Mesenteric fat pad (tissue), 1 donor: ENCODE measurements at places on chromosomes 1 and 21. TPM values are rescaled to one million over a fixed set of nuclear protein-coding genes. Genes with fewer than 3 reads are reported as not detected.

PTPN14 gene
- total RNA-seq = 47.6 TPM

GRCh38 chr1:201167041-201167991 is 13.0 kb upstream of the TMEM9 start:
- no peak for DNase-seq

IPP gene
- total RNA-seq = 11.9 TPM

DNA sequence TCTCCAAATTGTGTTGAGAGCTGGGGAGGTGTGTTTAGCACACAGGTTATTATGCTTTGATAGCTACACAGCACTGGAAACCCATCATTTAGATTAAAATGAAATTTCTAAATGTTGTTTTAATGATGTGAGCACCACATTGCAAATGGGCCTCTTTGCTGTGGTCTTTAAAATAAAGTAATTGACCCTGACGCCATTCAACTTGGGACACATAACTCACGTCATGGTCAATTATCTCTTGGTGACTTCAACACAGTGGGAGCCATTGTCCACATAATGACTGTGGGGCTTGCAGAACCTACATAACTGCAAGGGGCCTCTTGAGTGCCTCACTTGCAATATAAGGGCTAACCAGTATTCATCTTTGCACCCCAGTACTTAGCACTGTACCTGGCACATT is 280.4 kb downstream of the HLX start:
- DNase-seq = no peak

INTS7 gene
- total RNA-seq = 8.4 TPM

DNA sequence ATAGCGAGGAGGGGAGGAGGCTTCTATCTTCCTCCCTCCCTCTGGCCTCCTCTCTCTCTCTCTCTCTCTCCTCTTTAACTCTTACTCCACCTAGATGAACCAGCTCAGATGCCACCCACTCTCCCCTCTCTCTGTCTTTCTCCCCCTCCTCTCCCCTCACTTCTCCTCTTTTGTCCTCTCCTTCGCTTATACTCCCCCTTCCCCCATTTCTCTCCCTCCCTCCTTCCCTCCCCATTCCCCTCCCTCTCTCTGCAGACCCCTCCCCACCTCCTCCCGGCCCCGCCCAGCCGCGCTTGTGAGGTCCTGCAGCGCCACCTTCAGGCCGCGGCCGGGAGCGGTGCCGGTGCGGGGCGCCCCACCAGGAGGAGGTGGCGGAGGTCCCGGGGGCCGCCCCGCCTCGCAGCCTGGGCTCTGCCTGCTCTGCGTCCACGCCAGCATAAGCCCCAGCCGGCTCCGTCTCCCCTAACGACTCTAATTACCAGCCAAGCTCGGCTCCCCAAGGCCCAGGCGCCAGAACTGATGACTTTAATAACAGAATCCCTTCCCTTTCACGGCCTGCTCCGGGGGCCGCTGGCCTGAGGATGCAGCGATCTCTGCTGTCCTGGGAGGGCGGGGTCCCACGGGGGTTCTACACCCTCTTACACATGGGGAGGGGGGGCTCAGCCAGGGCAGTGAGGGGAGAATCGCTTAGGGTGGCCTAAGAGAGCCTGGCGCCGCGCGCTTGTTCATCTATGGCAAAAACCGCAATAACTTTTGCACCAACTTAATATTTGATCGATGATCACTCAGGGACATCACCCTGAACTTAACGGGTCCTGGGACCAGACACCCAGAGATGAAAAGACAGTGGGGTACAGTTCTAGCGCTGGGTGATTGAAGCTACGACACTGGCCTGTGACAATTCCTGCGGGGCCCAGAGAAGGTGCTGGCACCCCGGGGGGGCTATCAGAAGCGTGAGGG is 637.3 kb downstream of the MATN1 start:
- DNase-seq = no peak
